ENCODE measurements at places on chromosomes 5 and 9.

DNA sequence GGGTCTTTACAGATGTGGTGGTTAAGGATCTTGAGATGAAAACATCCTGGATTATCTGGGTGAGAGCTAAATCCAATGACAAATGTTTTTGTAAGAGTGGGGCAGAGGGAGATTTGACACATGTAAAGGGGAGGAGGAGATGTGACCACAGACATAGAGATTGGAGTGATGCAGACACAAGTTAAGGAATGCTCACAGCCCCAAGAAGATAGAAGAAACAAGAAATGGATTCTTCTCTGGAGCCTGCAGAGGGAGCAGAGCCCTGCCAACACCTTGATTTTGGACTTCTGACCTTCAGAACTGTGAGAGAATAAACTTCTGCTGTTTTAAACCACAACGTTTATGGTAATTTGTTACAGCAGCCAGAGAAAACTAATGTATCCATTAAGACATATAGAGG, 21.7 kb downstream of the ITGA2 start:
- no peak for DNase-seq

DNA sequence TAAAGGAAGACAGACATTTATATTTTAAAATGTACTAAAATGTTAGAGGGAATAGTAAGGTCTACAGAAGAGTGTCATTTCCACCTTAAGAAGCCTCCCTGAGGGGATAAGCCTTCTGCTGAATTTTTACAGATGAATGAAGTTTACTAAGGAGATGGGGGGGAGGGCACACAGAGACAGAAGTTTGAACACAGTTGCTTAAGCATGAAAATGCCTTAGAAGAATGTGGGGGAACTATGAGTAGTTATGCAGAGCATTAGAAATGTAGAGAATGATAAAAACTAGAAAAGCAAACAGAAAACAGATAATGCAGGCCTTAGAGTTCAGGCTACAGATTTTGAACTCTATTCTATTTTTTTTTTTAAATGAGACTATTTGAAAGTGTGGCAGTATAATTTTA, 232.2 kb upstream of the VLDLR start:
- no peak for DNase-seq

DNA sequence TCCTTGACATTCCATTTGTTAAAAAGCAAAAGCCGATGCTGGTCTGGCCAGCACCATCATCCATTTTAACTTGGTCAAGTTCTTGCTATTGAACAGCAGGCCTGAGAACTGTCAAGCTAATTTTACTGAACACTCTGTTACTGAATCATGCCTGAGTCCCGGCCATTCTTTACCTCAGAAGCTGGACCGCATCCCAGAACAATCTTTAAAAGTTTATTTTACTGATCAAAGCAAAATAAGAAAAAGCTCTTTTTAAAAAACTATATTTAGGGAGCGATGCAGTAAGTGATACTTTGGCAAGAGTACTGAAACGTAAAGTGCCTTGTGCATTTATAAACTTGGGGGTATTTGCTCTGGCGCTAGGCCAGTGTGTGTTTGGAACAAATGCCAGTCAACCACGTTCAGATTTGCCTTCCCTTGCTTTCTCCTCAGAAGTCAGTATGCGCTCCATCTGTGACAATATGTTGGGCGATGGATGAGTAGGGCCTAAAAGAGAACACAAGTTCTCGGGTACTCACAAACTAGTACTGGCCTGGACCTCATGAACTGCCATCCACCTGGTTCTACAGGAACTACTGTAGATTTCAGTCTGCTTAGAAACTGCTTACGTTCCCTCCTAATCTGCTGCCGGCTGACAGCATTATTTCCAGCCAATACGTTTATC, 161.9 kb downstream of the MAPKAP1 start:
- DNase-seq, result peak; percentile 68

- no peak for DNase-seq
Measured at GRCh38 chr5:40485021-40485998, 194.4 kb upstream of the PTGER4 start.

GRCh38 chr9:84439250-84439649, 98.7 kb upstream of the SLC28A3 start:
- DNase-seq, result no peak

DNA sequence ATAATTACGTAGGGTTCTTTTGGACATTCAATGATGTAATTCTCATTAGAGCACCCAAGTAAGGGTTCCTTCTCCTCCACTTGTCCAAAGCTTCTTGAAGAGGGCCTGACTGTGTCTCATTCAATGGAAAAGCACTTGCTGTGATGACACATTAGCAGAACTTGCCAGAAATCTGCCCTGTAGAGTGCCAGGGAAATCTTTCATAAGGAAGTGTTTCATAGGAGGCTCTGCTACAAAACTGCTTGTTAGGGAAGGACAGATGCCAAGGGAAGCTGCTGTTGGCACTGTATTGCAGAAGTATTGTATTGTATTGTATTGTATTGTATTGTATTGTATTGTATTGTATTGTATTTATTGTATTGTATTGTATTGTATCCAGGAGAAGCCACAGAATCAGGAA, 45.5 kb upstream of the MPDZ start:
- DNase-seq, result no peak

DNA sequence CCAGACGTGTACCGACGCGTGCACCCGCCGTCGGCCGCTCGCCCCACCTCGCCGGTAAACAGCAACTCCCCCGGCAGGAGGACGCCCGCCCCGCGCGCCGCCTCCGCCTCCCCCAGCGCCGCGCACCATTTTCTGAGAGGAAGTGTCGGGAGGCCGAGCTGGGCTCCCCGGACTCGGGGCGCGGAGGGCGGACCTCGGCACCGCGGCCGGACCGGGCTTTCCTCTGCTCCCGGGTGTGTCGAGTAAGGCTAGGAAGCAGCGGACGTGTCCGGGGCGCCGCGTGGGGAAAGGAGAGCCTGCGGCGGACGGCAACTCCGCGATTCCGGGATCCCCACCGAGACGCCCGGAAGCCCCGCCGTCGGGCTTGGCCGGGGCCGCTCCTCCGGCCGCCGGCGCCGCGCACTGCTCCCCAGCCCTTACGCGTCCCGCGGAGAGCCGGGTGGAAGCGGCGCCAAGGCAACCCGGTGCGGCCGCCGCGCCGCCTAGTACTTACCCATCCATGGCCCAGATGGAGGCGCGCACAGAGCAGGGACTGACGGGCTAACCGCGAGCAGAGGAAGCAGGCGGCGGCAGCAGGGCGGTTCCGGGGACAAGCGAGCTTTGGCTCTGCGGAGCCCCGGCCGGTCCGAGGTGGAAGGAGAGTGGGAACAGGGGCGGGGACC, at the start of gene PTBP3:
Gene PTBP3 (minus strand): TSS at position 643 of the 662 bp plus-strand sequence. CDS start 35,754 bp downstream, outside the sequence.
- peak; percentile 15 for DNase-seq

DNA sequence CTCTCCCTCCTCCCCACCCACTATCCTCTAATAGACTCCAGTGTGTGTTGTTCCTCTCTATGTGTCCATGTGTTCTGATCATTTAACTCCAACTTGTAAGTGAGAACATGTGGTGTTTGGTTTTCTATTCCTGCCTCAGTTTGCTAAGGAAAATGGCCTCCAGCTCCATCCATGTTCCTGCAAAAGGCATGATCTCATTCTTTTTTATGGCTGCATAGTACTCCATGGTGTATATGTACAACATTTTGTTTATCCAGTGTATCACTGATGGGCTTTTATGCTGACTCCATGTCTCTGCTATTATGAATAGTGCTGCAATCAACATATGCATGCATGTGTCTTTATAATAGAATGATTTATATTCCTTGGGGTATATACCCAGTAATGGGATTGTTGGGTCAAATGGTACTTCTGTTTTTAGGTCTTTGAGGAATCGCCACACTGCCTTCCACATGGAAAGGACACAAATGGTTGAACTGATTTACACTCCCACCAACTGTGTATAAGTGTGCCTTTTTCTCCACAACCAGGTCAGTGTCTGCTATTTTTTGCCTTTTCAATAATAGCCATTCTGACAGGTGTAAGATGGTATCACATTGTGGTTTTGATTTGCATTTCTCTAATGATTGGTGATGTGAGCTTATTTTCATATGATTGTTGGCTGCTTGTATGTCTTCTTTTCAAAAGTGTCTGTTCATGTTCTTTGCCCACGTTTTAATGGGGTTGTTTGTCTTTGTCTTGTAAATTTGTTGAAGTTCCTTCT, 96.5 kb upstream of the DAB2 start:
- DNase-seq, result no peak

- no peak for DNase-seq
Measured at GRCh38 chr5:139126711-139127111, 71.5 kb downstream of the SIL1 start.

DNA sequence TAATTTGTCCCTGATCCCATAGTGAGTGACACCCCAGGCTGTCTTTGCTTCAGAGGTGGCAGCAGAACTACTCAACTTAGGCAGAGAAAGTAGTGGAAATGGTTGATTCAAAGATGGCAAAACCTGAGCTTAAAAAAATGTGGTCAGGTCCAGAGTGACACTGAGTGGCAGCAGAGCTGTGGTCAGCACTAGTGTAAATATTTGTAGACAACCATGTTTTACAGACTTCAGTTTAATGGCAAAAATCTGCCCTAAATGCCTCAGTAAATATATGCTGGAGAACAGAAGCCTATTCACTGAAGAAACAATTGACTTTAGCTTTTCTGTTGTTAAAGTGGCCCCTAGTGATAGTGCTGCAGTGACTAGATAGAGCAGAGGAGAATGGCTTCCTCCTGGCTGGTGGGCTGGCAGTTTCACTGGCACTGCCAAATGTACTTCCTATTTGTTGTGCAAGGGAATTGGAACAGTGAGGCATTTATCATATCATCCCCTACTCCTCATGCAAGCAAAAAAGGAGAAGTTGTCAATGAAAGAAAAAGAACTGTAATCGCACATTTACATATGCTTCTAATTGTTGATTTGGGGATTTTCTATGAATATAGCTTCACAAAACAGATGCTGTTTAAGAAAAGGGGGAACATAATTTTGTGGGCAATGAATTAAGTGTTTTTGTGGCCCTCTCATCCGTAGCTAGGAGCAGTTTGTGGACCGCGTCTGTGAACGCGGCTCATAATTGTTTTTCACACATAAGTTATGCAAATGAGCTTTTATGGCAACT, 12.0 kb downstream of the PBX3 start:
- no peak for DNase-seq
